ENCODE measurements at places on chromosomes 12 and 14.

- no peak for DNase-seq
These were observed 2.0 kb upstream of the OAS3 start for GRCh38 chr12:112936264-112936663.

DNA sequence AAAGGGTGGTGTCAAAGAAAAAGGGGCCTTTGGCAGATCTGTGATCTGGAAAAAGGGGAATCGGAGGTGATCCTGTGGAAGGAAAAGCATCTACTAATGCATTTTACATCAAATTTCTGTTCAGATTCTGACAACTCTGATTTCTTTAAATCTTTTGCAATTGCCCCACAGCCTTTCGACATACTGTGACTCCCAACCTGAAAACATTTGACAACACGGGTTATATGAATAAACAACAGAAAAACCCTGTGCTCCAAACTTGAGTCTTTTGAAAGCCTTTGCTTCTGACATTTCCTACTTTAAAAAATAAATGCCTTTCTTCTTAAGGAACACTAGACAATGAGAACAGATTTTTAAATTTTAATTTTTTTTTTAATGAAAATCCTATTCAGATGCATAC lies 231.9 kb upstream of the HMGA2 start:
- DNase-seq = peak; percentile 43

DNA sequence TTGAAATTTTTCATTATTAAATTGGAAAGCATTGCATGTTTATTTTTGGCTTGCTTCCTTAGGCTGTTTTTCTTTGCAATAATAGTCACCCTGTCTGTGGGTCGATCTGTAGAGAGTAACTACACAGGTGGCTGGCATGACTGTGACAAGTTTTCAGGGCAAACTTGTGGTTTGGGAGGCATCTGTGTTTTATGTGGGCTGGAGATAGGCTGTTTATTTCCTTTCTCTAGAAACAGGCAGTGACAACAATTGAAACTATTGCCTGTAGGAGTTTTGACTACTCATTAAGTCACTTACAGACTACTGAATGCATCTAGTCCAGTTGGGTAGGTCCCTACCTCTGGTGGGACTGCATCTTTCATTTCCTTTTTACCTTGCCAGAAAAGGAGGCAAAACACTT lies 155.6 kb downstream of the DYRK2 start:
- DNase-seq = no peak

- DNase-seq = no peak
These were observed 624.2 kb downstream of the DIO2 start for GRCh38 chr14:79586989-79587598.

- DNase-seq = no peak
These were observed 308.0 kb downstream of the SLC6A15 start for GRCh38 chr12:84604551-84604950.

- DNase-seq = no peak
These were observed 453.5 kb downstream of the FOXG1 start for GRCh38 chr14:29220072-29220471.

DNA sequence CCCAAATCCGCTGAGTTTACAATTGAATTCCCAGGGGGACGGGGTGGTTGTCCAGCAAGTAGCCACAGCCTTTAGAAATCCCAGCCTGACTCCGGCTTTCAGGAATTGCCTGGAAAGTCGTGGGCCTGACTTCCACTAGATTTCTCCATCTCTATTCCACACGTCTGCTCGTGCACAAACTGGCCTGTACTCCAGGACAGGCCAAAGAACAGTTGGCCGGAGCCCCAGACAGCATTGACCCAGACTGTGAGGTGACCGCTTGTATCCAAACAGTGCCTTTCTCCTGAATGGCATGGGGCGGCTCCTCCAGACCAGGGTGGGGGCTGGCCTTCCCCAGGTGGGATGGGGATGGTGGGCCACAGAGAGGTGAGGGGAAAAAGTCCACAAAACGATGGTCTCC lies 62.2 kb downstream of the KDM2B start:
- no peak for DNase-seq

GRCh38 chr14:52325126-52325525 lies 11.0 kb downstream of the PTGER2 start:
- no peak for DNase-seq

- DNase-seq = no peak
These were observed 251.7 kb upstream of the TBX3 start for GRCh38 chr12:114935658-114936057.

GRCh38 chr14:95652690-95653089 lies 33.5 kb upstream of the TCL1B start:
- no peak for DNase-seq

GRCh38 chr12:20624718-20625117 lies 70.4 kb upstream of the SLCO1C1 start:
- DNase-seq = peak; percentile 44

Data from foreskin fibroblast (primary cell).